ENCODE measurements at places on chromosomes 3 and 15. TPM values are rescaled to one million over a fixed set of nuclear protein-coding genes. Genes with fewer than 3 reads are reported as not detected.

- DNase-seq: peak; percentile 57
These were observed 54.9 kb downstream of the FRMD4B start for GRCh38 chr3:69330891-69331400.

- DNase-seq: no peak
These were observed 206.9 kb downstream of the KLHL25 start for GRCh38 chr15:85587707-85588411.

- DNase-seq: no peak
These were observed 229.7 kb downstream of the NAALADL2 start for GRCh38 chr3:175088766-175089380.

DNA sequence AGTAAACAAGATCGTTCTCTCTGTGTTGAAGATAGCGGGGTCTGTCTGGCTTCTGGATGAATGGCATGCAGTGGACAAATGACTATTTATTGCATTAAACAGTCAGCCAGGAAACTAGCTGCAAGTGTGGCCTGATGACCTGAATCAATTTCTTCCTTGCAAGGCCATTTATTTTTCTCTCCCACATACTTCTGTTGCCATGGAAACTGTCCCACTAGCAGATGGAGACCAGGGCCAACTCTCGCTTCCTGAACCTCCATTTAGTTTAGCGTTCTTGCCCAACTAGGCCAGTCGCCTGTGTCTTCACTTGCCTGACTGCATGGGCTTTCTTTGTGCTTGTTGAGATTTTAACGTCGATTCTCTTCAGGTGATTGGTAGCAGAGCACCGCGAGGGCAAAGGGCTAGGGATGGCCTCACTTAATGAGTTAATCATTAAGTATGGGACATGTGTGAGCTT, 27.6 kb downstream of the LMCD1 start:
- DNase-seq: no peak

- DNase-seq: no peak
These were observed 210.1 kb downstream of the TBC1D2B start for GRCh38 chr15:77867266-77868047.

- DNase-seq: no peak
These were observed 75.5 kb downstream of the ZBTB20 start for GRCh38 chr3:115071601-115072000.

CTNNB1 gene
- total RNA-seq: 168 TPM

GRCh38 chr15:31545257-31545656, 218.6 kb downstream of the KLF13 start:
- DNase-seq: no peak

DNA sequence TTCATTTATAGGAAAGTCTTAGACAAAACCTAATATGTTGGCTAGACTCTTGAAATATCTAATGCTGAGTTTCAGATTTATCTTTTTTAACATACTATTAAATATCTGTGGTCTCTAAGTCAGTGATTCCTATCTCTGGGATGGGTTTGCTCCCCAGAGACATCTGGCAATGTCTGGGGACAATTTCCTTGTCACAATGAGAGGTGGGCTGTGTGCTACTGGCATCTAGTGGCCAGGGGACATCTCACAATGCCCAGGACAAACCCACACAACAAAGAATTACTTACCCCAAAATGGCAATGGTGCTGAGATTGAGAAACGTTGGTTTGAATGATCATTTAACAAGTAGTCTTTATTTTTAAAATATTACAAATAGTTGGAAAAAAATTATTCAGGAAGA, 602.1 kb downstream of the MAGI1 start:
- no peak for DNase-seq

C2CD4A gene
- total RNA-seq: not detected

- peak; percentile 42 for DNase-seq
These were observed 18.0 kb upstream of the RYR3 start for GRCh38 chr15:33292717-33293307.

TMEM89 gene
- not detected for total RNA-seq

- DNase-seq: no peak
These were observed 64.5 kb downstream of the POLQ start for GRCh38 chr3:121481106-121481880.

GRCh38 chr3:99199021-99199420, 297.5 kb upstream of the DCBLD2 start:
- no peak for DNase-seq

- DNase-seq: no peak
These were observed 36.3 kb downstream of the PLA2G4D start for GRCh38 chr15:42057799-42058646.

DNA sequence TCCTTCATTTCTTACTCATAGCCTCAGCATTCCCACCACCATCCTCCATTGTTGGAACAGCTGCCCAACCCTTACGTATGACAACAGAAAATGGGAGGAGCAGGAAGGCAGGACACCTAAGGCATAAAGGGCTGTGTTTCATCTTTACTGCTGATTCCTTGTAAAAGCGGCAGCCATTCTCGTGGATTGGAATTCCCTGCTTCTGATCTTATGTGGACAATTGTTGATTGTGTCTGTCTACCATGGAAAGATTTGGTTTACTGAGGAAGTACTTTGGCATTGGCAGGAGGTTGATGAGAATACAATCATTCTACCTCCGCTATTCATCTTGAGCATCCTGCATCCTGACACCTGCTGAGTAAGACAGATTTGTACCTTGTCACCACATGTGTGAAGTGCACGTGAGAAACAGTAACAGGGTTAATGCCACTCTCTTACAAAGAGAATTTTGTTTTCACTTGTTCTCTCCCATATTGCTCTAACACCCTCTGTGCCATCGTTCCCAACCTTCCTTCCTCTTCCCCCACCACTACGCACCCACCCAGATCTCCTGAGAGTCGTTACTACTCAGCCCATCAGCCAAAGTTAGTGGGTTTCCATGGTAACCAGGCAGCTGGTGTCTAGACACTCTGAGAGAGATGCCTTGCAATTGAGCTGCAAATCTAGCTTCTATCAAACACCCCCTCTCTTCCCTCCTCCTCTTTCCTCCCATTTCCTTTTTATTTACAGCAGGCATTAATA, 75.7 kb downstream of the GAP43 start:
- DNase-seq: no peak

- no peak for DNase-seq
These were observed 1.1 kb downstream of the KLHL6 start for GRCh38 chr3:183554377-183554776.

- no peak for DNase-seq
These were observed 206.0 kb downstream of the KLHL25 start for GRCh38 chr15:85588677-85589076.

- no peak for DNase-seq
These were observed 110.7 kb upstream of the CTDSPL start for GRCh38 chr3:37751016-37751415.

DNA sequence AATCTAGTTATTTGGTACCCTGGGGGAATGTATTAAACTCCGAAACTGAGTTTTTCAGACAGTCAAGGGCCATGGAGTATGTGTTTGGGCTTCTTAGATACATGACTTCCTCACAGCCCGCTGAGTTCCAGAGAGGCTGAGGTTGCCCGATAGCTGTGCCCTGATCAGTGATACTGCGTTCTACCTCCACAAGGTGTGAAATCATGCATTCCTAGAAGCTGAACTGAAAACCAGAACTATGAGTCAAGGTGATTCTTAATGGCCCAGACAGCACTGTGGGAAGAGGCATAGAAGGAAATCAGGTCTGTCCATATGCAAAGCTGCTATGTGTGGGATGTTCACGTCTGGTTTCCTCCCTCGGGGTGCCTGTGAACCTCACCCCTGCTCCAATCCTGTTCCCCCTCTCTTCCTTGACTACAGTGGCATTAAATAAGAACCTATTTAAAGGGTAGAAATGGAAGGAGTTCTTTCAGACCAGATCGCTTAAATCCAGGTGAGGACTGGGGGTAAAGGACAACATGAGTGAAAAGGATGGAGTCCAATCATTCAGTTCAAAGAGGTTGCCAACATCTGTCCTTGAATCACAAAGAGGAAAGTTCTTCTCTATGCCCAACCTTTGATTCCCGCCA, 74.3 kb downstream of the MYO1E start:
- no peak for DNase-seq

DNA sequence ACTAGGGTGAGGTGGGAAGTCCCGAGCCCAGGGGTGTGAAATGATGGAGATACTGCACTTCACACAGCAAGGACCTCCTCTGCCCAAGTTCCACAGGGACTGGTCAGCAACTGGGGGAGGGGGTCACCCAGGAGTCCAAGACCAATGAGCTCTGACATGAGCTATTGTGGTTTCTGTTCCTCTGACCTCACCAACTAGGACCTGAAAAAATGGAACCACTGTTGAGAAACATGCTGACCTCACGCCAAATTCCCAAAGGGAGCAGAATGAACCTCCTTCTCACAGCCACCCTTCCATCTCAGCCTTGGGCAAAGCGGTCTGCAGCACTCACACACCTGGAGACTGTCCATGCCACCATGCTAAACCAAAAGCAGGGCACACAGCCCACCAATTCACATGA, 69.3 kb downstream of the LRIG1 start:
- no peak for DNase-seq

NDUFB5 gene
- 379 TPM for total RNA-seq

DNA sequence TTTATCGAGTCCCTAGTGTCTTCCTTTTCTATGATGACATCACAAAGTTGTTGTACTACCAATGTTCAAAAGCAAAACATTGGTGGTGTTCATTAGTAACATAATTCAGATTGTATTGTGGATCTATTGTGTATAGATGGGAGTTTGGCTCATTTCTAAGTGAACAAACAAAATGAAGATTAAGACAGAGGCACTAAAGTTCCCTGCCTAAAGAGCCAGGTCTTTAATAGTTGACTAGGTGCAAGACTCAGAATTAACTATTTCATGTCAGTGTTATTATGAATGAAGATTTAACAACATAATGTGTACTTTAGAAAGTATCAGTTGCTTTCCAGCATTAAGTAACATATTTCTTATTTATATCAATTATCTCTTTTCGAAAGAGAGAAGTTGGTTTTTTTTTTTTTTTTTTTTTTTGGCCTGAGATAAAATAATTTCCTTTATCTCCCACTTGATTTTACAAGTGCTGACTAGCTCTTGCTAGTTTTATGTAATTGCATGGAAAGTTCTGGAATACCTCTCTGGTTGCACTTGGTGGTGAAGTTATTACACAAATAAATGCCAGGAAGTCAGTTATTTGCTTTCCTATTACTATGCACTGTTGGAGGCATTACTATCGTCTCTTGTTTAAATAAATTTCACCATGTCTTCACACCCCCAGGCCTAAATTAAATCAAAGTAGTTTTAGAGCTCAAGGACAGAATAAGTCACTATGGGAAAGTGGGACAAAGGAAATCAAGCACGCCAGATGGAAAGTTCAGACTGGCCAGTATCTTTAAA, 48.7 kb downstream of the NAALADL2 start:
- DNase-seq: no peak

- DNase-seq: no peak
These were observed 536 bp downstream of the SEC61A1 start for GRCh38 chr3:128052595-128053351.

EFCAB12 gene
- 0.15 TPM for total RNA-seq

IL17RB gene
- total RNA-seq: 0.28 TPM

CFAP20DC gene
- not detected for total RNA-seq

DNA sequence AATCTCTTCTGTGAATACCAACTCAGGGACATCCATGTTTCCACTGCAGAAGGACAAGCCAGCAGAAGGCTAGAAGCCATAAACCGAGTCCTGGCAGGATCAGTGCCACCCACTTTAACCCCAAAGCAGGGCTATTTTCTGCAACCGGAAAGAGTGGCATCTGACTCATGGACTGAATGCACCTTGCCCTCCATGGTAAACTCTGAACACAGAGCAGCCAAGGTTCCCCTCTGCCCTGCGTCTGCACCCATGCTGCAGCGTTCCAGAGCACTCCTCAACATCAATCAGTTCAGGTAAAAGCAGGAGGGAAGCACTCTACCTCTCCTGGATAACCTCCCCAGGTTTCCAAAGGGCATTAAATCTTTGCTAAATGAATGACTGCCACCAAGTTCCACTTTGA, 801 bp upstream of the NGRN start:
- peak; percentile 13 for DNase-seq

DNA sequence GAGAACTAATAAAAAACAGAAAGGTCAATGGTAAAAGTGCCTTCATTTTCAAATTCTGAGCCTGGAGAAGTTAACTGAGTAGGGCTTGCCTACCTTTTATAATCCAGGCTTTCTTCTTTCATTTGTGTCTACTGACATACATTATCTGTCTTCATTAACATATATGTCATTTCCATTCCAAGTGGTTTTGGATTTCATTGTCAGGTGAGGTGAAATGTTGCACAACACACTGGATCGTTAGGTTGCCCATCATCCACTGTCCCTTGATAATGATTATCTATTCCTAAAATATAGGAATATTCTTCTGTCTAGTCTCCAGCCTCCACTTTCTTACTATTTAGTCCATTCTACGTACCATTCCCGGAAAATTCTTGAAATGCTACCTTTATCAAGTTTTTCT, 55.0 kb upstream of the CP start:
- DNase-seq: no peak

DNA sequence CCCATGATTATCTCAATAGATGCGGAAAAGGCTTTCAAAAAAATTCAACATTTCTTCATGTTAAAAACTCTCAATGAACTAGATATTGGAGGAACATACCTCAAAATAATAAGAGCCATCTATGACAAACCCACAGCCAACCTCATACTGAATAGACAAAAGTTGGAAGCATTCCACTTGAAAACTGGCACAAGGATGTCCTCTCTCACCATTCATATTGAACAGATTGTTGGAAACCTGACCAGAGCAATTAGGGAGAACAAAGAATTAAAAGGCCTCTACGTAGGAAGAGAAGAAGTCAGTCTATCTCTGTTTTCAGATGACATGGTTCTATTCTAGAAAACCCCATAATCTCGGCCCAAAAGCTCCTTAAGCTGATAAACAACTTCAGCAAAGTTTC, 274.5 kb upstream of the MANF start:
- DNase-seq: no peak

GRCh38 chr3:151446002-151446340, 14.9 kb downstream of the IGSF10 start:
- DNase-seq: no peak

- no peak for DNase-seq
These were observed 129.7 kb upstream of the ROPN1 start for GRCh38 chr3:124121379-124122312.

- no peak for DNase-seq
These were observed 2.7 kb downstream of the UPK1B start for GRCh38 chr3:119175872-119176756.

- no peak for DNase-seq
These were observed 4.4 kb upstream of the CD200R1 start for GRCh38 chr3:112979244-112979832.

GUCA1C gene
- total RNA-seq: 0.56 TPM

DNA sequence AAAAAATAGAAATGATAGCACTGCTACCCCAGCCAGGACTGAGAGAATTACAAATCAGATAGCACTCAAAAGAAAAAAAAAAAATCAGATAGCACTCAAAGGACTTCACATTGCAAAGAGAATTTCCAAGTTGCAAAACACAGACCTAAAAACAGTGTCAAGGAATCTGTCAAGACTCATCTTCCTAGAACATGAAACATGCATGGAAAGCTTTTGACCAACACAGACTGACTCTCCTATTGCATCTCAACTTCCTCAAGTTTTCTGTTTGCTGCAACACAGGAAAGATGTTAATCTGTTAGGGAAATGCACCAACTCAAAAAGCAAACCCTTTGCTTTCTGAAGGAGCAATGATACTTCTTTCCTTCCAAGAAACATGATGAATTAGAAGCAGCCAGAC, 42.3 kb downstream of the RAB27A start:
- no peak for DNase-seq

ZNF860 gene
- total RNA-seq: 0.07 TPM

IL5RA gene
- total RNA-seq: not detected

- DNase-seq: peak; percentile 20
These were observed 60.8 kb upstream of the ARHGEF26 start for GRCh38 chr3:154060238-154061000.

All from heart right ventricle (tissue), 16 donors.